ENCODE measurements at places on chromosomes 2 and 18.

- DNase-seq, result no peak
These were observed 100.2 kb downstream of the TNS1 start for GRCh38 chr2:217902379-217903141.

GRCh38 chr18:6106091-6106685 lies 210.9 kb upstream of the TMEM200C start:
- DNase-seq, result no peak

DNA sequence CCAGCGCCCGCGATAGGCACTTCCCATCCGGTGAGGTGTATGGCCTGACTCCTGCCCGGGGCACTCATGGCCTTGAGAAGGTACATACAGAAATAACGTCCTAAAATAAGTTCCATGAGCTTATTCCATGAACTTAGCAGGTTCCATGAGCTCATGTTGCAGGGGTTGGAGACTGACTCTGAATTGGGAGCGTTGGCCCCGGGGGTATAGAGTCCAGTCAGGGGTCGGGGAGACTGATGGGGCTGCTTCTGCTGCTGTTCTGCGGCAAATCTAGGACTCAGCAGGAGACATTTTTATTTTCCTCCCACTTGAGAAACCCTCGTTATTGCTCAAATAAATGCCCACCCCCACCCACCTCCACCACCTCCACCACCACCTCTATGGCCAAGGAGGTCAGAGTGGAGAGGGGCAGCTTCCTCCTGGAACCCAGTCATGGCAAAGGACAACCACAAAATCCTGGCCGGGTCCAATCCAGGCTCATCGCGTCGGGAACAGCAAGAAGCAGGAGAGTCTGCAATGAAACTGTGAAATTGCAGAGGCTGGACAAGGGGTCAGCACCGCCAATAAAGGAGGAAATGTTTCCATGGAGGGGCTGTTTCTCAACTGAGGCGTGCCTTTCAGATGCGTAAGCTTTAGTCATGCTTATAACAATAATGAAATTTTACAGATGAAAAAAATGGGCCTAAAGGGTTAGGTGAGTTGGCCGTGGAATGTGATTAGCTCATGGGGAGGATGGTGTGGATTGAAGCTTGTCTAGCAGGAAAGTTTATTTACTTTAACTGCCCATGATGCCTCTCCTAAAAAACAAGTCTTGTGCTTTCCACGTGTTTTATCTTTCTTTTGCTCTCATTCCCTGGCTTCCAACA lies 136.6 kb upstream of the ALKAL2 start:
- DNase-seq, result no peak

- DNase-seq, result no peak
These were observed 55.7 kb downstream of the NCAPH start for GRCh38 chr2:96391153-96391827.

DNA sequence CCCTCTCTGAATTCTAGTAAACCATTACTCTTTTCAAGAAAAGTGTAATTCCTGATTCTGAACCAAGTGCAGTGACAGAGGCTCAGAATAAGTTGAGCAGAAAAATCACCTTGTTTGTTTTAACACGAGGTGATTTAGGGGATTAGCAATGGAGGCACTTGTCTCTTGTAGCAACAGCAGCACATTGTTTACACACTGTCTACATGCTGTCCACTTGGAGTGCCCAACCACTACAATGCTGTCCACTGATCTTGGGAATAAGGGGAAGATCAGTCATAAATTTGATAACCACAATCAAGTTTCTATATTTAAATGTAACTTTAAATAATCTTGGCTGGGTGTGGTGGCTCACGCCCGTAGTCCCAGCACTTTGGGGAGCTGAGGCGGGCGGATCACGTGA lies 13.9 kb upstream of the RMND5A start:
- DNase-seq, result no peak

- no peak for DNase-seq
These were observed 315.4 kb downstream of the CYRIA start for GRCh38 chr2:16350211-16350610.

GRCh38 chr2:170722301-170722700 lies 7.2 kb downstream of the SP5 start:
- no peak for DNase-seq

- no peak for DNase-seq
These were observed 878.8 kb downstream of the RNF144A start for GRCh38 chr2:7795778-7796563.

GRCh38 chr2:137826373-137827372 lies 137.6 kb upstream of the HNMT start:
- no peak for DNase-seq

DNA sequence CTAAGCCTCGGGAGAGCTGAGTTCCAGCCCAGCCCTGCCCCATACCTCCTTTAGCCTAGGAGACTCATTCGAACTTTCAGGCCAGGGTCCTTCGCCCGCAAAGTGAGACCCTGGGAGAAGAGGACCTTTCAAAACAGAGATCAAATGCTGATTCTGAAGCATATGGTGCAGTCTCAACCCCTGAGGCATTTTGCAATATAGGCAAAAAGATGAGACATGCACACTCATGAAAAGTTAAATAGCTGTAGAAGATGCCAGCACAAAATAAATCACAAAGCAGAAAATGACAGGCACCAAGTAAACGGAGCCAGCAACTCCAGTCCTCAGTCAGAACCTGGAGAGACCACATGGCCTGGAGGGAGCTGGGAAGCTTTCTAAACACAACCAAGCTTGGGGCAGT lies 542.7 kb upstream of the RAB6C start:
- no peak for DNase-seq

DNA sequence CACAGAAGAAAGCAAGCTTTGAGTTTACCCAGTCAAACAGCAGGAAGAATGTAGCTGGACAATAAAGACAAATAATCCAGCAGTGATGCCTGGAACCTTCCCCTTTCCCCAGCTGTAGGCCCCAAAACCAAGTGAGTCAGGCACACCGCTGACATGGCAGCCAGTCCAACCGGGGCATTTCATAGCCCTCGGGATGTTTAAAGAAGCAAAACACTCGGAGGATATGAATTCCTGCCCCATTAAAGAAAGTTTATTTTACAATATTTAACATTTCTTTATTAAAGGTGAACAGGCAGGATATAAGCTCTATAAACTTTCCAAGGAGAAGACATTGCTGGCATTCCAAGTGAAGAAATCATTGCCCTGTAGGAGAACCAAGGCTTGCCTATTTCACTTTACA lies 507.6 kb upstream of the TNP1 start:
- DNase-seq, result no peak

DNA sequence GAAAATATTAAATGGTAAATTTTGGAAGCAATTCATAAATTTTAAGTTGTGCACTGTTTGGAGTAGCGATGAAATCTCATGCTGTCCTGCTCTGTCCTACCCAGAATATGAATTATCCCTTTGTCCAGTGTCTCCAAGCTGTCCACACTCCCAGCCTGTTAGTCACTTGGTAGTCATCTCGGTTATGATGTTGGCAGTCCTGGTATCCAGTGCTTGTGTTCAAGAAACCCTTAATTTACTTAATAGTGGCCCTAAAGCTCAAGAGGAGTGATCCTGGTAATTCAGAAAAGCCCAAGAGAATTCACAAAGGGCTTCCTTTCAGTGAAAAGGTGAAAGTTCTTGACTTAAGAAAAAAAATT lies 71.8 kb upstream of the STAM2 start:
- DNase-seq, result no peak

DNA sequence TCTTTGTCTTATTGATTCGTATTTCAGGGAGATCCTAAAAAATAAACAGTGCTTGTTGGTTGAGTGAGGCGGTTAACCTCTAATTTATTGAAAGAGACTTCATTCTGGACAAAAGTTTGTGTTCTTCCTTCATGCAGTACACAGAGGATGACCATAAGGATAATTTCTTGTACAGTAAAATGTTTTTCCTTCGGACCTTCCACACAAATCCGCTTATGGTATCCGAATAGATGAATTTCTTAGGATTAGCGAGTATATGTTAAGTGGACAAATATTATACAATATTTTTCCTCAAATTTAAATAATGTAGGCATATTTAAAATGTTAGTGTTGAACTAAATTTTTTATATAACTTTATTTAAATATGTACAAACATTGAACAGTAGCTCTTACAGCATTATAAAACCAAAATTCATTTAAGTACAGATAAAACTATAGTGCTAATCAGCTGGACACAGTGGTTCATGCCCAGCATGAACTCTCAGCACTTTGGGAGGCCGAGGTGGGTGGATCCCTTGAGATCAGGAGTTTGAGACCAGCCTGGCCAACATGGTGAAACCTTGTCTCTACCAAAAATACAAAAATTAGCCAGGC lies 84.4 kb downstream of the LPIN1 start:
- DNase-seq, result no peak
